ENCODE measurements at places on chromosomes 6 and 20.

DNA sequence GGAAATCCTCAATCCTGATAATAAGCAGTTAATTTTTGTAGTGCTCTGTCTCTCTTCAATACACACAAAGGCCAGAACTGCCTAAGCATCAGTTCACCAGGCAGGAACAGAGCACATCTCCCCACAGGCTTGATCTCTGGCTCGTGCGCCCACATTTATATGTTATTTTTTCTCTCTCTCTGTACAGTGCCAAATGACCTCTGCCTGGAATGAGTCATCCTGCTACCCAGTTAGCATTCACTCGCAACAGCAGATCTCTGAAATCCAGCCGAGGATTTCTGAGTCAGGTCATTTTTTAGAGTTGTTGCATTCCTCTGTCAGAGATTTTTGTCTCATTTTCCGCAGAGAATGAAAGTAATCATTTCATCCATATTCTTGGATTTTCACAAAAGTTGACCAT is 107.1 kb downstream of the COL12A1 start:
- no peak for DNase-seq

DNA sequence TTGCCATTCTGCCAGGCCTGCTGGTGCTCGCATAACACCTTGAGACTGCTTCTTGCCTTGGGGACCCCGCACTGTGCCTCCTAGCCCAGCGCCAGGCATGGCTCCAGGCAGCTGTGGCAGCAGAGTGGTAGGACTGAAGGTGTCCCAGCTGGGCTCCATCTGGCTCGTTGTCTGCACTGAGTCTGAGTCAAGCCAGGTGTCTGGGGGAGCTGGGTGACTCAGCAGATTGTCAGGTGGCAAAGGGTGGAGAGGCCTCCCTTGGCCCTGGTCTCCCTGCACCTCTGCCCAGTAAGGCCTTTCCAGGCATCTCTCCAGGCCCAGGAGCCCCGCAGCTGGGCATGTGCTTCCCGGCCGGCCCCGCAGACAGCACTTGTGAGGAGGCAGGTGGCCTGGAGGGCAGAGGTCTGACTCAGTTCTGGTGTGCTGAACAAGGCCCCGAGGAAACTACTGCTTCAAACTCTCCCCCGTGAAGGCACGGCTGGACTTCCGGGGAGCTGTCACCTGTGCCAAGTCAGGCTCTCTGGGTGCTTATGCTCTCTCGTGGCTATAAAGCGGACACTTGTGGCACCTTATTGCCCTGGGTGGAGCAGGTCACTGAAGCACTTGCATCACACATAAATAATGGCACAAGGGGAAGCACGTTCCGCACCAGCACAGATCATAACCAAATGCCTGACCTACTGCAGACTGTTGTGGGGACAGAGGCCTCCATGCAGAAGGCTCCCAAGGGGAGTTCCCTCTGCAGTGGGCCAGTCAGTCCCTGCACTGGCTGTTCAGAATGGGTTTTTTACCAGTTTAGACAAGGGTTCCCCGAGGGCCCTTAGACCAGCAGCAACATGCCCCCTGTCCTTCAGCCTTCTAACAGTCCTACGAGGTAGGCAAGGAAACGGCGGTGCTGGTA is 27.5 kb downstream of the FOXC1 start:
- no peak for DNase-seq

- no peak for DNase-seq
These were observed 55.7 kb downstream of the HNF4A start for GRCh38 chr20:44411020-44411756.

GRCh38 chr20:34089655-34090345 is 22.2 kb downstream of the EIF2S2 start:
- no peak for DNase-seq

DNA sequence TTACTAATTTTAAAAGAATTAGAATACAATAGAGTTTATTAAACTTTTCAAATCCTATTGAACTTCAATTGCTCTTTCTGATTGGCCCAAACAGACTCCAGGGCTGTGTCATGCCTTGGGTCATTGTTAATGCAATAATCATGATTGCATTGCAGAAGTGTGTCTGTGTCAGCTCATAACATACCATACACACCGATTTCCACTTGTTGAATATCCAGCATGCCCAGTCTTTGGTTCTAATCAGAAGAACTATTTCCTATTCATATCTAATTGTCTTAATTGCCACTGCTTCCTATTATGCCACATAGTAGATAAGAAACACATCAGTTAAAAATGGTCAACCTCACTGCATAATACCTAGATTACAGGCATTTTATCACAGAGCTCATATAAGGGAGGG is 106.1 kb upstream of the JAG1 start:
- no peak for DNase-seq

- no peak for DNase-seq
These were observed 247.8 kb downstream of the PRL start for GRCh38 chr6:22049002-22049401.

DNA sequence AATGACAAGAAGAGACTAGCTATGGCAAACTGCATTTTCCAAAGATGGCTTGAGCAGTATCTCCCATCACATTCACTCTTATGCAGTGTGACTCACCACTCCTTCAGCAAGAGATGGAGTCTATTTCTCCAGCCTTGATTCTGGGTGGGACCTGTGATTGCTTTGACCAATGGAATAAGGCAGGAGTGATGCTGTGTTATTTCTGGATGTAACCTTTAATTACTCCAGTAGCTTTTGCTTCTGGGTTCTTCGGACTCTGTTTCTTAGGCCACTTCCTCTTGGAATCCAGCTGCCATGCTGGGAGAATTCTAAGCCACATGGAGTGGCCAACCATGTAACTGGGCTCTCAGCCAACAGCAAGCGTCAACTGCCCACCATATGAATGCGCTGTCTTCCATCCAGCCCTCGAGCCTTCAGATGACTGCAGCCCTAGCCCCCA is 50.7 kb downstream of the TGM2 start:
- no peak for DNase-seq
